ENCODE measurements at places on chromosomes 5 and 9.

- DNase-seq: no peak
These were observed 40.8 kb upstream of the ROPN1L start for GRCh38 chr5:10400831-10401230.

- DNase-seq: no peak
These were observed 27.7 kb upstream of the SSBP2 start for GRCh38 chr5:81778642-81779041.

GRCh38 chr9:25442526-25442925, 235.7 kb downstream of the TUSC1 start:
- no peak for DNase-seq

DNA sequence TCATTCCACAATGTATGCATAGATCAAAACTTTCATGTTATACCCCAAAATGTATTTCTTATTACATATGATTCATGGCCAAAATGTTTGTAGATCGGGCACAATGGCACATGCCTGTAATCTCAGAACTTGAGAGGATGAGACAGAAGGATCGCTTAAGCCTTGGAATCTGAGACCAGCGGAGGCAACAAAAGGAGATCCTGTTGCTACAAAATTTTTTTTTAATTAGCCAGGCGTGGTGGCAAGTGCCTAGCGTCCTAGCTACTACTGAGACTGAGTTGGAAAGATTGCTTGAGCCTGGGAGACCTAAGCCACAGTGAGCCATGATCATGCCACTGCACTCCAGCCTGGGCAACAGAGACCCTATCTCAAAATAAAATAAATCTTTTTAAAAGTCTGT, 89.9 kb downstream of the MAPKAP1 start:
- DNase-seq: no peak

GRCh38 chr5:1042626-1043025, 34.0 kb downstream of the NKD2 start:
- DNase-seq: no peak

GRCh38 chr5:117779171-117779570, 1204.5 kb upstream of the SEMA6A start:
- no peak for DNase-seq

DNA sequence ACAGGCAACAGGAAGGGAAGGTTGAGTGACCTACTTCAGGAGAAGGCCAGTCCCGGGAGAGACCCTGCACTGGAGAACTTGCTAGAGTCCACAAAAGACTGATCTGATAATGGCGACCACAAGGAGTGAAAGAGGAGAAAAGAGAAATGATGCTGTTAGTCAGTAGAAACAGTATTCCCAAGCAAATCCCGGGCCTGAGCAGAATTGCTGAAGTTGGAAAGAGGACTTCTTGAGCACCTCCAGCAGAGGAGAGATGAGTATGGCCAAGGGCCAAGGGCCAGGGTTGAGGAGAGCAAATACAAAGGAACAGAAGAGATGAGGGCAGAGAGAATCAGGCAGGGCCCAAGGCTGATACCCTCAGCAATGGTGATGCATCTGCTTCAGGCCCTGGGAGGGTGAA, 392.2 kb downstream of the EBF1 start:
- no peak for DNase-seq

GRCh38 chr5:116249648-116250047, 164.8 kb downstream of the COMMD10 start:
- no peak for DNase-seq

- no peak for DNase-seq
These were observed 67.5 kb upstream of the PIK3R1 start for GRCh38 chr5:68148096-68148495.

GRCh38 chr9:89096807-89097206, 81.8 kb downstream of the SHC3 start:
- DNase-seq: no peak

DNA sequence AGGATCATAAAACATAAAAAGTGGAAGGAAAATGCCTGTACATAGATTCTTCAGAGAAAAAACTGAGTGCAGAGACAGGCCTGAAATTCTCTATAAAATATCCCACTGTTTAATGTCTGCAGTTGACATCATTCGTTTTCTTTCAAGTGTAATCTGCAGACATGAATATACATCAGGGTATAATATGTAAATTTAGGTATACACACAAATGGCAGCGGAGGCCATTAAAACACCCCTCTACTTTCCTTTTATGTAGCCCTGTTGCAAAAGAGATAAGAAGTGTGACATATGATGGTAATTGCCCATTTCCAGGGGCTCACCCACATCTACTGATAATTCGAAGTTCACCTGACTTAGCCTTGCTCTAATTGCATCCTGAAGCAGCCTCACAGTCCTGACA, 164.3 kb downstream of the SLC24A2 start:
- no peak for DNase-seq
